Osteocyte (in vitro differentiated cells): ENCODE measurements at places on chromosomes 2 and 18. TPM values are rescaled to one million over a fixed set of nuclear protein-coding genes. Genes with fewer than 3 reads are reported as not detected.

- no peaks in the 10 kb centered on the region for H3K27me3 ChIP-seq
- peaks cover 16% of the 10 kb centered on the region for H3K4me1 ChIP-seq
- H3K36me3 ChIP-seq, result peaks cover 8% of the 10 kb centered on the region
- no peak overlapping the region for H3K27ac ChIP-seq
These were observed 238.8 kb downstream of the SLC8A1 start for GRCh38 chr2:40213071-40213470.

GRCh38 chr2:161107265-161107664, 53.0 kb upstream of the TANK start:
- H3K27ac ChIP-seq, result no peak overlapping the region
- H3K4me1 ChIP-seq, result peaks cover 47% of the 10 kb centered on the region
- no peak for DNase-seq
- no peaks in the 10 kb centered on the region for H3K27me3 ChIP-seq
- H3K36me3 ChIP-seq, result no peaks in the 10 kb centered on the region
- H3K4me3 ChIP-seq, result no peak overlapping the region

TCF7L1 gene
- 31.8 and 32.4 TPM in 2 replicates for total RNA-seq

DNA sequence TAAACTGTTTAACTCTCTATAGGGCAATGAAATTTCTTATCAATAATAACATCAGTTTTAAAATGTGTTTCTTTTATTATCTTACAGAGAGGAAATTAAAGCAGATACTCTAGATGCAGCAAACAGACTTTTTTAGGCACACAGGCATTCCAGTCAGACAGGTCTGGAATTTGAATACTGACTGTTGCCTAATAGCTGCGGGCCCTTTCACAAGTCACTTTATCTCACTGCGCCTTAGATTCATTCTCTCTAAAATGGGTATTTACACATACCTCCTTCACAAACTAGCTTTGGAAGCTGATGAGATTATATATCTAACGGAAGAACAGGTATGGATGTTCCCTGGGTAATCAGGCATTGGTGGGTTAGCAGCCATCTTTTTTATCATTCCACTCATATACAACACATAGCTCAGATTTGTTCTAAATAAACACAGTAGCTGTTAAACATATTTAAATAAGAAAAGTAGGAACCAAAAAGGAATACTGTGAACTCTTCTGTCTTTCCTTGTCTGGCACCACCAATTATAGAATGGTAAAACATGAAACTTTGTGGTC, 104.2 kb downstream of the LRP2 start:
- H3K4me3 ChIP-seq, result no peak overlapping the region
- H3K36me3 ChIP-seq, result no peaks in the 10 kb centered on the region
- no peak for DNase-seq
- H3K27me3 ChIP-seq, result peaks cover 4% of the 10 kb centered on the region

GRCh38 chr2:47917276-47917961, 11.1 kb upstream of the FBXO11 start:
- H3K36me3 ChIP-seq, result no peaks in the 10 kb centered on the region
- no peak overlapping the region for H3K4me3 ChIP-seq
- H3K27ac ChIP-seq, result no peak overlapping the region
- no peak for DNase-seq
- H3K4me1 ChIP-seq, result no peaks in the 10 kb centered on the region
- peaks cover 5% of the 10 kb centered on the region for H3K27me3 ChIP-seq

IL36RN gene
- total RNA-seq, result not detected in 2 replicates

DNA sequence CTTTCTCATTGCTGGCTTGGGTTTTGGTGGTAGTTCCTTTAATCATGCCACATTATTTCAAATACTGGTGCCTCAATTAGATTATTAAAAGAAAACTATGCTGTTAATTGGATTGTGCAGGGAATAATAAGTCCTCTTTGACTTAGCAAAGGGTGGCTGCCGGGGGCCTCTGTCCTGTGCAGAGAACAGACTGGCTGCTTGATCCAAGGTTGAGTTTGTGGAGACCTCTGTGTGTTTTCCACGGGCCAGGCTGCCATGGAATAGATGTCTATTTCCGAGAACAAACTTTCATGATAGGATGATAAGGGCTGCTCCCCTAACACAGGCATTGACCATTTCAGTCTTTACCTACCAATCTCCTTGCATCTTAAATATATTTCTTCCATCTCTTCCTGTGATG, 30.4 kb upstream of the OTOS start:
- H3K27ac ChIP-seq, result no peak overlapping the region
- H3K36me3 ChIP-seq, result no peaks in the 10 kb centered on the region
- no peak for DNase-seq
- peaks cover 4% of the 10 kb centered on the region for H3K4me1 ChIP-seq

DNA sequence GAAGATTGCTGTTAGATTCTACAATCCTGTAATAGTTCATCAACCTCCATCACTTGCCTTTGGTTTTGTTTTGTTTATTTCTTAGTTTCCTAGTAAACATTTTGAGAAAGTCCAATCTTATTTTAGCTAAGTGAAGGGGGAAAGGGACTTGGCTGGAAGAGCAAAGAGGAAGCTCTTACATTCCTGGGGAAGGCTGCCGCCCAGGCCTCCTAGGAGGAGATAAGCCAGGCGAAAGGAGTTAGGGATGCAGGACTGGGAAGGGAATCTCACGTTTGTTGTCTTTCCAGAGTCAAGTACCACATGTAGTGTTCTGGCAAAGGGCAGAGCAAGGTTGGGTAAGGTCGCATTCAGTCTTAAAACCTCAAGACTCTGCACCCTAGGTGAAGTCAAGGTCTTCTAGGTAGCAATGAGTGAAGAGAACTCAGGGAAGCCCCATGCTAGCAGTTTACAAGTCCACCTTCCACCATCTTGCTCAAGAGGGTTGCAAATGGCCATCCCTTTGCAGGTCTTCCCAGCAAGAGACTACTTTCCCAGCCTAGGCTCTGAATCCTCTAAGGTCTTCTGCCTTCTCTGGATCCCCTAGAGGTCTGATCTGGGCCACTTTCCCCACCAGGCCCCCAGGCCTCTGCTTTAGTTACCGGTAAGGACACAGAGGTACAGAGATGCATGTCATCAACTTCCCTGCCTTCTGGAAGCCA, 320.7 kb downstream of the CYP26B1 start:
- no peaks in the 10 kb centered on the region for H3K4me1 ChIP-seq
- peaks cover 2% of the 10 kb centered on the region for H3K36me3 ChIP-seq
- H3K27ac ChIP-seq, result no peak overlapping the region
- H3K27me3 ChIP-seq, result no peaks in the 10 kb centered on the region
- no peak overlapping the region for H3K4me3 ChIP-seq

- no peak overlapping the region for H3K4me3 ChIP-seq
- peaks cover 14% of the 10 kb centered on the region for H3K4me1 ChIP-seq
- H3K27ac ChIP-seq, result no peak overlapping the region
- H3K27me3 ChIP-seq, result no peaks in the 10 kb centered on the region
These were observed 55.4 kb upstream of the ACYP2 start for GRCh38 chr2:54059986-54060385.

CCDC138 gene
- 3.5 and 6.0 TPM in 2 replicates for total RNA-seq

GRCh38 chr2:226971770-226972169, 135.9 kb downstream of the RHBDD1 start:
- H3K4me1 ChIP-seq, result peaks cover 23% of the 10 kb centered on the region
- H3K4me3 ChIP-seq, result no peak overlapping the region
- H3K27me3 ChIP-seq, result no peaks in the 10 kb centered on the region
- no peak for DNase-seq
- no peak overlapping the region for H3K27ac ChIP-seq

GRCh38 chr2:188835821-188836220, 138.4 kb upstream of the COL3A1 start:
- no peak overlapping the region for H3K27ac ChIP-seq
- DNase-seq, result no peak
- peaks cover 14% of the 10 kb centered on the region for H3K36me3 ChIP-seq
- H3K27me3 ChIP-seq, result no peaks in the 10 kb centered on the region
- H3K4me3 ChIP-seq, result no peak overlapping the region
- no peaks in the 10 kb centered on the region for H3K4me1 ChIP-seq

MC2R gene
- total RNA-seq, result not detected in 2 replicates

DNA sequence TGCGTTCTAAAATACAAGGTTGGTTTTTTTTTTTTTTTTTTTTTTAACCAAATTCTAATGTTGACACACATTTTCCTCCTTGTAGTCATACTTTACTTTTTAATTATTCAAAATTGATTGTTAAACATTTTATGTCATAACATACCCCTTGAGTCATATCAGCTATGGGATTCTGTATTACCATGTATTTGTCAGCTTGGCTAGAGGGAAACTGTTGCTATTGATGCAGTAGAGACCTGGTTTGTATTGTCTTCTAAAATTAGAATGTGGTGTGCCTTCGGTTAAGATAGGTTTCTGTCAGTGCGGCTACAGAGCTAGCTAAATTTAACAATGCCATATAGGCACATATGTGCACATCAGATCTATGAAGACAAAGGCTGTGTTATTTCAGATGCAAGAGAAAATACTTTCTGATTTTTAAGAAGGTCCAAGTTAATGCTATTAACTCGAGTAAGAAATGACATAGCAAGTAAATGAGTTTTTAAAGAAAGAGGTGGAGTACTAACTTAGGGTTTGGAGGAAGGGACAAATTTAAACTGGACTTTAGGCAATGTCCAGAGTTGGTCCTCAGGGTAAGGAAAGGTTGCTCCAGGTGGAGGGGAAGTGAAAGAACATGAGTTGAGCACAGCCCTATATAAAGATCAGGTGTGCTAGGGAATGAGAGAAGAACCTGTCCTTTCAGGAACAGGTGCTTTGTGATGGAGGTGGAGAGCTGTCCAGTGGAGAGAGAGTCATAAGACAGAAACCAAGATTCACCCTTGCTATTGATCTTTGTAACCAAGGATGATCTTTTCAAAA, 152.3 kb downstream of the PRPF40A start:
- DNase-seq, result no peak
- no peak overlapping the region for H3K27ac ChIP-seq

DNA sequence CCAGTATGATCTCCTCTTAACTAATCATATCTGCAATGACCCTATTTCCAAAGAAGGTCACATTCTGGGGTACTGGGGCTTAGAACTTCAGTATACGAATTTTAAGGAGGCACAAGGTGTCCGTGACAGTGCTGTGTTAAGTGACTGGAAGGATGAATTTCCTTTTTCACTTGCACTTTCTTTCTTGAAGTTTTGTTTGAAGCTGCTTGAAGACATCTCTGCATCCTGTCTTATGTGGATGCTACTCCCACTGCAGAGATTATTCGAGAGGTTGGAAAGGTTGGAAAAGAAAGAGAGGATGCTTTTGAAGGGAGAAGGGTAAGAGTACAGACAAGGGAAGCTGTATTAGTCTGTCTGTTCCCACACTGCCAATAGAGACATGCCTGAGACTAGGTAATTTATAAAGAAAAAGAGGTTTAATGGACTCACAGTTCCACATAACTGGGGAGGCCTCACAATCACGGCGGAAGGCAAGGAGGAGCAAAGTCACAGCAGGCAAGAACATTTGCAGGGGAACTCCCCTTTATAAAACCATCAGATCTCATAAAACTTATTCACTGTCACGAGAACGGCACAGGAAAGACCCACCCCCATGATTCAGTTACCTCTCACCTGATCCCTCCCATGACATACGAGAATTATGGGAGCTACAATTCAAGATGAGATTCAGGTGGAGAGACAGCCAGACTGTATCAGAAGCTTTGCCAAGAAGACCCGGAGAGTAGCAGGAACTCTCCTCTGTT, 3.6 kb upstream of the RNF144A start:
- no peak overlapping the region for H3K27ac ChIP-seq
- no peak overlapping the region for H3K4me3 ChIP-seq
- H3K27me3 ChIP-seq, result peaks cover 11% of the 10 kb centered on the region

ST8SIA3 gene
- not detected in 2 replicates for total RNA-seq

- H3K4me3 ChIP-seq, result no peak overlapping the region
- DNase-seq, result peak; percentile 38
- no peak overlapping the region for H3K27ac ChIP-seq
- peaks cover 14% of the 10 kb centered on the region for H3K4me1 ChIP-seq
These were observed 59.6 kb downstream of the MYT1L start for GRCh38 chr2:2271469-2271941.

CCDC148 gene
- 2.2 and 2.8 TPM in 2 replicates for total RNA-seq
